Thyroid gland (tissue), 4 donors: ENCODE measurements at places on chromosomes 4 and X. TPM values are rescaled to one million over a fixed set of nuclear protein-coding genes. Genes with fewer than 3 reads are reported as not detected.

- no peaks in the 10 kb centered on the region for H3K27me3 ChIP-seq
- H3K36me3 ChIP-seq: no peaks in the 10 kb centered on the region
- peaks cover 3% of the 10 kb centered on the region for H3K4me1 ChIP-seq
- H3K27ac ChIP-seq: peak overlapping the region; percentile 31
- DNase-seq: peak; percentile 71
- no peak overlapping the region for H3K4me3 ChIP-seq
These were observed 59.9 kb downstream of the RTL9 start for GRCh38 chrX:110418316-110419235.

DNA sequence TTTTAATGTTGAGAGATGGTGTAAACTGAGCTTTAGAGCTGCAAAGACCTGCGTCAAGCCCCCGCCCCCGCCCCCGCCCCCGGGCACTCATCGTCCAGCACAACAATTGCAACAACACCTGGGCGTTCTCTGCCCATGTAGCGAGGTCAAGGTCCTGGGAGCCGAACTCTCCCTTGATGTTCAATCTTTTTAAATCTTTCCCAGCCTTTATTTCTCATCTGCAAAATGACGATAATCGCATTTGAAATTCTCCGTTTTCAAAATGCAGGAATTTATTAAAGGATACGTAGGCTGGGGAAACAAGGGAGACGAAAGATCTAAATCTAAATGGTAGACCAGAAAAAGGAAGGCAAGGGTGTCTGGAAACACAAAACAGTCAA lies 648 bp upstream of the MSMO1 start:
- DNase-seq: peak; percentile 58
- peak overlapping the region; percentile 76 for H3K27ac ChIP-seq
- H3K36me3 ChIP-seq: no peaks in the 10 kb centered on the region
- H3K4me1 ChIP-seq: peaks cover 6% of the 10 kb centered on the region

DNA sequence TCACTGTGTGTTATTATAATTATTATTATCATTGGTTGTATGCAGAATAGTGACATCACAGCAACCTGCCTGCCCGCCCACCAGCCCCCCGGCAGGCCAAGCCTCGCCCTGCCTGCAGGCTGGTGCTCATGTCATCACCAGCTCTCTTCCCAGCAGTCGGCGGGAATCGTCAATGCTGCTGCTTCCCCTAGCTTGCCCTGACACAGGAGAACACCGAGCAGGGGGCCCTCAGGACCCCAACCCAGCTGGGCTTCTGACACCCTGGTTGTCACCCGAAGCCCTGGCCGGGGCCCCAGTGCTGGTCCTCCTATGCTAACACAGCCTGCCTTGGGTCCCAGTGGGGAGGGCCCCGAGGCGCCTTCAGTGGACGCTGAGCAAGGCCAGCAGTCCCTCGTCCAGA lies 100.6 kb downstream of the PPP2R2C start:
- no peaks in the 10 kb centered on the region for H3K27me3 ChIP-seq
- H3K27ac ChIP-seq: no peak overlapping the region
- H3K4me3 ChIP-seq: no peak overlapping the region
- no peak for DNase-seq
- H3K4me1 ChIP-seq: no peaks in the 10 kb centered on the region

DNA sequence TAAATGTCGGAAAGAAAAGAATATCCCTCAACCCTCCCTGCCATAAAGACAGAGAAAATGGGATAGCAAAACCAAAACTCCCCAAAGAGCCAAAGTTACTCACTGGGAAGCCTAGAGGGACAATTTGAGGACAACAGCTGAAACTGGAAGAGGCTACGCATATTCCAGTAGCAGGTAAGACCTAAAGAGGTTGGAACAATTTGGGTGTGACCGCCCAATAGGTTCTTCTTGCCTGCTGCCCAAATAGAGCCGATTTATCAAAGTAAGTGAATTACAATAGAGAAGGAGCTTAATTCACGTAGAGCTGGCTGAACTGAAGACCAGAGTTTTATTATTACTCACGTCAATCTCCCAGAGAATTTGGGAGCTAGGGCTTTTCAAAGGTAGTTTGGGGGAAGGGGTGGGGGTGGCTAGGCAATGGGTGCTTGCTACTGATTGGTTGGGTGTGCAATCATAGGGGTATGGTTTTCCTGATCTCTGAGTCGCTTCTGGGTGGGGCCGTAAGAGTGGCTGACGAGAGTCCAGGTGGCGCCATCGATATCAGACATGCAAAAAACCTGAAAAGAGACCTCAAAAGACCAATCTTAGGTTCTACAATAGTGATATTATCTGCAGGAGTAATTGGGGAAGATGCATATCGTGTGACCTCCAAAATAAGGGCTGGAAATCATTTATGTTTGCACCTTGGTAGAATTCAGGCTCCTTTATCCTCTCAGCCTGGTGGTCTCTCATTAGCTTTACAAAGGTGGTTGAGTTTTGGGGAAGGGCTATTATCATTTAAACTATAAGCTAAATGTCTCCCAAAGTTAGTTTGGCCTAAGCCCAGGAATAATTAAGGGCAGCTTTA lies 39.0 kb upstream of the SLC7A3 start:
- no peak overlapping the region for H3K4me3 ChIP-seq
- H3K36me3 ChIP-seq: no peaks in the 10 kb centered on the region
- no peak overlapping the region for H3K27ac ChIP-seq
- no peaks in the 10 kb centered on the region for H3K4me1 ChIP-seq
- H3K27me3 ChIP-seq: no peaks in the 10 kb centered on the region

- no peaks in the 10 kb centered on the region for H3K36me3 ChIP-seq
- no peaks in the 10 kb centered on the region for H3K27me3 ChIP-seq
- H3K4me3 ChIP-seq: no peak overlapping the region
- no peak for DNase-seq
- H3K4me1 ChIP-seq: no peaks in the 10 kb centered on the region
These were observed 112.9 kb downstream of the IRF2 start for GRCh38 chr4:184361443-184361842.

DNA sequence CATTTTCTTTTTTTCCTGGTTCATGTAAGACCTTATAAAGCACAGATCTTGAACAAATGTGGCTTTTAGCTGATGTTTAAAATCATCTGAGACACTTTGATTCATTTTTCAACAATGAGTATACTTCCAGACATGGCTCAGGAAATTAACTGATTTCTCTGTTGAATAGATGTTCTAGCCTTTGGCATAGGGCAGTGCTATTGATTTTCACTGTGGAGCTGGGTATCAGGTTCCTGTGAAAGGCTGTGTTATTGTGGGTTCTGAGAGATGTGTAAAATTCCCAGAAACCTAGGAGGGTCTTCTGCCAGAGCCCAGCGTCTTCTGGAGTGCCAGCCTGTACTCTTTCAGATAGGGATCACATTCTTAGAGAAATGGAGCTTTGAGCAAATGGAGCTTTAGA lies 278.9 kb downstream of the EPHA5 start:
- H3K4me1 ChIP-seq: no peaks in the 10 kb centered on the region
- no peak overlapping the region for H3K27ac ChIP-seq
- H3K36me3 ChIP-seq: no peaks in the 10 kb centered on the region
- H3K27me3 ChIP-seq: no peaks in the 10 kb centered on the region

DNA sequence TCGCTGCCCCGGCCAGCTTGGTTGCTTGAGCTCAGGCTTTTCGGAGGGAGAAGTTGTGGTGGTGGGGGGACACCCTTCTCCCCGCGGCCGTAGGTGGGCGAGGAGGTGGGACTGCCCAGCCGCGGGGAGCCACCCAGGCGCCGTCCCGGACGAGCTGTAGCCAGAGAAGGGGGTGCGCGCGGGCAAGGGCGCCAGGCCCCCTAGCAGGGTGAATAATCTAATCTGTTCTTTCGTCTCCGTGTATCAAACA lies 3.1 kb downstream of the MID1IP1 start:
- DNase-seq: no peak
- H3K27ac ChIP-seq: peak overlapping the region; percentile 81
- peaks cover 23% of the 10 kb centered on the region for H3K4me1 ChIP-seq
- H3K36me3 ChIP-seq: no peaks in the 10 kb centered on the region

DNA sequence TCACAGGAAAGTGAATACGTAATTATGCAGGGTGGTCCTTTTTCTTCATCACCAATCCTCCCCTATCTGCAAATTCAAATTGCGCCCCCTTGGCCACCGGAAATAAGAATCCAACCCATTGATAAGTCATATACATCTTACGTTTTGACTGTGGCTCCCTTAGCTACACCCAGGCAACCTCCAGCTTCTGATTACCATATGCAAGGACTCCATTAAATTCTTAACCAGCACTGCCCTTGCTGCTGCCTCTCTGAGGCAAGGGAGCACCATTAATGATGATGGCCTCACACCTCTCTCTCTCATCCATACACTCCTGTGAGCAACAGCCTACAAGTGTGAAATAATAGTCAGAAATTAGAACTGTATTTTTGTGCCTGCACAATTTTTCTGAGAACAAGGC lies 106.0 kb upstream of the NOCT start:
- H3K27me3 ChIP-seq: no peaks in the 10 kb centered on the region
- H3K27ac ChIP-seq: peak overlapping the region; percentile 79
- DNase-seq: no peak
- peaks cover 29% of the 10 kb centered on the region for H3K4me1 ChIP-seq
- no peak overlapping the region for H3K4me3 ChIP-seq
- no peaks in the 10 kb centered on the region for H3K36me3 ChIP-seq

GRCh38 chrX:115409551-115409950 lies 120.0 kb downstream of the LUZP4 start:
- H3K27ac ChIP-seq: no peak overlapping the region
- no peak overlapping the region for H3K4me3 ChIP-seq
- no peaks in the 10 kb centered on the region for H3K27me3 ChIP-seq
- H3K4me1 ChIP-seq: no peaks in the 10 kb centered on the region
- no peaks in the 10 kb centered on the region for H3K36me3 ChIP-seq

DNA sequence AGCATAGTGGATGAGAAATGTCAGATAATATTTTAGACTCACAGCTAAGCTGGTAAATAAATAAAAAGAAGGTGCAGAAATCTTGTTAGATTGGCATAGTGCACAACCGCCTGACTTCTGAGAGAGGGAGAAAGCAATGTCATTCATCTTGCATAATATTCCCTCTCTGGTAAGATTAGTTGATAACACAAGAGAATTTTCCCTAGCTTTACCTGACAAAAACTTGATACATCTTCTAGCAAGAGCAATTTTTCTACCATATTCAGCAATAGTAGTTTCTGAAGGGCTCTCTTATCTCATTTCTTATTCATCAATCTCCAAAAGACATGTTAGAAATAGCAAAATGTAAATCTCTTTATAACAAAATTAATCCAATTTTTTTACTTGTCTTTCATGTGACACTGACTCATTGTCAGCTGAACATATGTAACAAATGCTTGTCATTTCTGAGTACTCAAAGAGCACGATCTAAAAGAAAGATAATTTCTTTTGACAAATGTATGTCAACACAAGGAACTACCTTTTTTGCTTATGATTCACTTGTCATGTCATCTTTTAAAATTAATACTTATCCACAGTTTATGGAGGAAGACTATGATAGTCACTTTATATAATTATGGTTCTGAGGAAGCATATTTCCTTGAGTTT lies 240.0 kb downstream of the ARAP2 start:
- DNase-seq: no peak
- H3K4me1 ChIP-seq: no peaks in the 10 kb centered on the region
- no peak overlapping the region for H3K27ac ChIP-seq
- H3K36me3 ChIP-seq: no peaks in the 10 kb centered on the region

DNA sequence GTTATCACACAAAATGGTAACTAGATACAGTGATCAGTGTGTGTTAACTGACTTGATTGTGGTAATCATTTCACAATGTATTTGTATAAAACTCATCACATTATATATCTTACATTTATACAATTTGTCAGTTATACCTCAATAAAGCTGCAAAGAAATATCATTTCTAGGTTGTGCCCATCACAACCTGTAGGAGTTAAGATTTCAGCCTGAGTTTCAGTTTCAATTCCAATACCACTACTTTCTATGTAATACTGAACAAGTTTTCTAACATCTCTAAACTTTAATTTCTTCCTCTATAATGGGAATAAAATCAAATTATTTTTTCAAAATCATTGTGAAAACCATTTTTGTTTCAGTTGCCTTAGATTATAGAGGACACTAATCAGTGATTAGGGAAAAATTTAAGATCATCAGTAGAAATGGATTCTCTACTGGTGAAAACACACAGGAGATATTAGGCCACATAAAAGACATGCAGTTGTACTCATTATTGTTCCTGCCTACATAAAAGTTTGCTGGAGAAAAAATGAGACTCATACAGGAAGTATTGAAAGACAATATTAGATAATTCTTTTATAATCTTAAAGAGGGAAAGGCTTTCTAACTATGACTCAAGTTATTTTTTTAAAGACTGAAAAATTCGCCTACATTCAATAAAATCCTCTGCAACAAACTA lies 18.4 kb upstream of the TBC1D1 start:
- H3K27me3 ChIP-seq: no peaks in the 10 kb centered on the region
- no peak overlapping the region for H3K4me3 ChIP-seq
- DNase-seq: no peak

- no peak overlapping the region for H3K4me3 ChIP-seq
- no peaks in the 10 kb centered on the region for H3K4me1 ChIP-seq
- H3K36me3 ChIP-seq: no peaks in the 10 kb centered on the region
- H3K27ac ChIP-seq: no peak overlapping the region
These were observed 57.2 kb downstream of the STBD1 start for GRCh38 chr4:76363556-76364290.

DNA sequence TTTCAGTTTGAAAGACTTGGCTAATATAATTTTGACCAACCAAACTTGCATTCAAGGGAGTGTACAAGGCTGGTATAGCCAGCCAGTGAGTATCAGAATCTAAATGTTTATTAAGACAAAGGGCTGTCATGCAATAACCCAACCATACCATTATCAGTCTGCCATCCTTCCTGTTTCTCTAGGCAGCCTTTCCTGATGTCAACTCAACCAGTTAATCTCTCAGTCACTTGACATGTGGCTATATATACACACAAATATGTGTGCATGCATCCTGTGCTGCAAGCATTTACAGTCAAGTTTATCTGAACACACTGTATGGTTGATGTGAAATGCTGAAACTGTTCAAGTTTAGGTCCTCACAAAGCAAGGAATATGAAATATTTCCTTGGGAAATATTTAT lies 17.2 kb downstream of the BTK start:
- H3K4me1 ChIP-seq: no peaks in the 10 kb centered on the region
- H3K27ac ChIP-seq: no peak overlapping the region
- H3K36me3 ChIP-seq: no peaks in the 10 kb centered on the region
- DNase-seq: no peak
- no peak overlapping the region for H3K4me3 ChIP-seq

Gene POF1B
- total RNA-seq: 2.1 TPM

Gene OPN1MW2
- not detected for total RNA-seq

Gene C4orf36
- total RNA-seq: 3.5 TPM

Gene CLDN2
- total RNA-seq: not detected

Gene SERTM2
- total RNA-seq: not detected
